ENCODE measurements at places on chromosomes 6 and 20. TPM values are rescaled to one million over a fixed set of nuclear protein-coding genes. Genes with fewer than 3 reads are reported as not detected.

GRCh38 chr20:5688431-5688972, 61.7 kb upstream of the SHLD1 start:
- no peaks in the 10 kb centered on the region for H3K36me3 ChIP-seq
- H3K27me3 ChIP-seq = no peaks in the 10 kb centered on the region
- H3K4me1 ChIP-seq = no peaks in the 10 kb centered on the region

- no peak overlapping the region for H3K27ac ChIP-seq
- H3K27me3 ChIP-seq = no peaks in the 10 kb centered on the region
- no peak overlapping the region for H3K4me3 ChIP-seq
- DNase-seq = no peak
These were observed 48.0 kb downstream of the SYTL3 start for GRCh38 chr6:158697811-158698210.

SIRPG gene
- not detected for total RNA-seq

DNA sequence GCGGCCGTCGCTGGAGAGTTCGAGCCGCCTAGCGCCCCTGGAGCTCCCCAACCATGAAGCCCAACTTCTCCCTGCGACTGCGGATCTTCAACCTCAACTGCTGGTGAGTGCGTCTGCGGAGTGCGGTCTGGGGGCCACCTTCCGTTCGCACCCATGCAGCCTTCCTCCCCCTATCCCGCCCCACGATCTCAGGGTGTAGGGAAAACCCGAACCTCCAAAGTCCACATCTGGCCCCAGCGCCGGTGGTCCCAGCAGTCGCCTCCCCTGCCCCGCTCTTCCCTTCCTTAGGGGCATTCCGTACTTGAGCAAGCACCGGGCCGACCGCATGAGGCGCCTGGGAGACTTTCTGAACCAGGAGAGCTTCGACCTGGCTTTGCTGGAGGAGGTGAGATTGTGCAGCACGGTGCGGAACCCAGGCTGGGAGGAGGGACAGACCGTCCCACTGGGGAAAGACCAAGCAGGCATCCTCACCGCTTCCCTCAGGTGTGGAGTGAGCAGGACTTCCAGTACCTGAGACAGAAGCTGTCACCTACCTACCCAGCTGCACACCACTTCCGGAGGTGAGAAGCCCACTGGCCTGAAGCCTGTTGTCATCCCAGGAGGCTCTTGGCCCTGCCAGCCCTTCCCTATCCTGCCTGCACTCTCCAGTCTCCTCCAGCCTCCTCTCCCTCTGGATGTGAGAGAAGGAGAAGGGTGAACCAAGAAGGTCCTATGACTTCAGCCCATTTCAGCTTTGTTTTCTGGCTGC, 719 bp downstream of the SMPD2 start:
- H3K36me3 ChIP-seq = peaks cover 14% of the 10 kb centered on the region
- peaks cover 14% of the 10 kb centered on the region for H3K4me1 ChIP-seq
- H3K27ac ChIP-seq = 0 out of 2 replicates have a peak overlapping the region, but pooled peaks have one; percentile 32
